ENCODE measurements at places on chromosomes 11 and 22.
A peak's percentile ranks its signal among the peaks of the same experiment; 100 is the strongest.

DNA sequence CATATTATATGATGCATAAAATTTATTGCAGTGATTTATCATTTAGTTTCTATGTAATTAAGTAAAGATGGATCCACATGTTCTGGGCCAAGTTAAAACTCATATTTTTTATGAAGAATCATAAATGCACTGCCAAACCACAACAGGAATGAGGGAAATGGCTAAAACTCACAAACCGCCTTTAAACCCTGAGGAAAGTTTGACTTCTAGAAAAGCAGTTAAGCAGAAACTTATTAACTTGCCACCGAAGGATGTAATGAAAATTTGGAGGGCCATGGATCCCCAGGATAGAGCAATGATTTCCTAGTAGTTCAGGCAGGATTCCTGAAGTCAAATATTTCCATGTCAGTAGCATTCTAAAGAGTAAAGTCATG, 218.3 kb upstream of the CTSC start:
- DNase-seq, result peak; percentile 87

- DNase-seq, result no peak
Observed at GRCh38 chr11:120484722-120485121, 26.8 kb upstream of the GRIK4 start.

DNA sequence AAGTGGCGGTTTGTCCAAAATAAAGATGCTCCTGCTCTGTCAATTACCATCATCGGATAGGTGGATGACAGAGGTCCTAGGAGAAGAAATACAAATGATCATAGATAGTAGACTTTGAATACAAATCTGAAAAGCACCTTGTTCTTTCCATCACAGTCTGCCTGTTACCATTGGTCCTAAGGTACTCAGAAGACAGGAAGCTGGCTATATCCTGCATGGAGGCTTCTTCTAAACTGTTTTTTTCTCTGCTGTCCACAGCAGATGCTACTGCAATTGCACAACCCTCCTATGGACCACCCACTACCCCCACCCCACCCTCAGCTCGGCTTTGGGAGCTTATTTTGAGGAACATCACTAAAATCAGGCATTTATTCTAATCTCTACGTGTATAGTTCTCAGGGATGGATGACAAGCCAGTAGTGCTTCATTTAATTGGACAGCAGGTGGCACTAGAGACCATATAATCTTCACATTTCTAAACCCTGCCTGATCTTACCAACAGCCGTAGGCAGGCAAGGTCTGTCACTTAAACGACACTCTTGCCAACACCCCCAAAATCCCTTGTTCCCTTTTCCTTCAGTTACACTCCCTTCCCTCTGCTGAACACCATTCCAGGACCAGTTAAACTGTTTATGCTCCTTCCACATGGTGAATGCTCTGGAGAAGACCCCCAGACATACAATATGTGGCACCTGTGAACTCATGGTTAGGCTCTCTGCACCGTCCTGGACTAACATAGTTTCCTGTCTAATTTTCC, 6.6 kb upstream of the PTS start:
- DNase-seq, result no peak

- DNase-seq, result peak; percentile 69
Observed at GRCh38 chr11:27239305-27239942, 123.6 kb downstream of the CCDC34 start.

GRCh38 chr11:47589118-47589517, 2.6 kb downstream of the FAM180B start:
- no peak for DNase-seq

Data from fibroblast of skin of left biceps (primary cell).